ENCODE measurements at places on chromosomes 7 and 10. TPM values are rescaled to one million over a fixed set of nuclear protein-coding genes. Genes with fewer than 3 reads are reported as not detected.

KCNK18 gene
- not detected for total RNA-seq

ANXA11 gene
- 42.7 TPM for total RNA-seq

GRCh38 chr7:69739190-69739589 lies 140.9 kb downstream of the AUTS2 start:
- DNase-seq, result no peak

- DNase-seq, result no peak
These were observed 32.5 kb upstream of the GPR158 start for GRCh38 chr10:25142116-25142864.

GRCh38 chr7:141550386-141551093 lies 670 bp upstream of the AGK start:
- no peak for DNase-seq

Data from left lobe of liver (tissue), 2 donors.